ENCODE measurements at places on chromosomes 7 and 10.

GRCh38 chr7:767580-767940 is 40.5 kb upstream of the PRKAR1B start:
- no peak for DNase-seq

GRCh38 chr7:148697256-148698006 is 1.3 kb upstream of the CUL1 start:
- DNase-seq: no peak

DNA sequence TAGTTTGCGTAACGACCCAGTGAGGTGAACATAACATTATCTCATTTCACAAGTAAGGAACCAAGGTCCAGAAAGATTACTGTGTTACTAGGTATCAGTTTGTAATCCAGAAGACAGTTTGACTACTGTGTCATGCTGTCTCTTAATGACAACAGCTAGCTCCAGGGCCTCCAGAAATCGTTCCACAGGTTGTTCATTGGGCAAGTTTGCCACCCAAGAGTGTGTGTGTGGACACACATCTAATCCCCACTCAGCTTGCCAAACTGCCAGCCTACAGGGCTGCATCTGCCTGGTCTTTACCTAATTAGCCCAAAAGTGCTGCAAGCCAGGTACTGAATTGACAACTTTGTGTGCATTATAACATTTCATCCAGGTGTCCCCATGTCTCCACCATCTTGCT is 27.9 kb upstream of the SLC16A12 start:
- no peak for DNase-seq

- no peak for DNase-seq
Observed at GRCh38 chr7:101198476-101198875, 2.4 kb downstream of the MOGAT3 start.

DNA sequence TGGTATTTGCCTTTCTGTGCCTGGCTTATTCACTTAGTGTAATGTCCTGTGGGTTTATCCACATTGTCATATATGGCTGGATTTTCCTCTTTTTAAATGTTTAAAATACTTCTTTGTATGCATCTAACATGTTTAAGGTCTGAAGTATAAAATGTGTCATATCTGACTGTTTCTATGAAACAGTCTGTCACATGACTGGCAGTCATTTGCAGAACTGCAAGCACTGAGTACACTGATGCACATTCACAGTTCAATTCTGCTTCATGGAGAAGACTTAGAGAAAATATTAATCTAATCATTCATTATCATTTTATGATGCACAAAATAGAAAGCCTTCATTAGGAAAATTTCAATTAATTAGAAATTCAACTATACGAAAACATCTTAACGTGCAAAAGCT is 119.7 kb upstream of the PRSS58 start:
- no peak for DNase-seq

DNA sequence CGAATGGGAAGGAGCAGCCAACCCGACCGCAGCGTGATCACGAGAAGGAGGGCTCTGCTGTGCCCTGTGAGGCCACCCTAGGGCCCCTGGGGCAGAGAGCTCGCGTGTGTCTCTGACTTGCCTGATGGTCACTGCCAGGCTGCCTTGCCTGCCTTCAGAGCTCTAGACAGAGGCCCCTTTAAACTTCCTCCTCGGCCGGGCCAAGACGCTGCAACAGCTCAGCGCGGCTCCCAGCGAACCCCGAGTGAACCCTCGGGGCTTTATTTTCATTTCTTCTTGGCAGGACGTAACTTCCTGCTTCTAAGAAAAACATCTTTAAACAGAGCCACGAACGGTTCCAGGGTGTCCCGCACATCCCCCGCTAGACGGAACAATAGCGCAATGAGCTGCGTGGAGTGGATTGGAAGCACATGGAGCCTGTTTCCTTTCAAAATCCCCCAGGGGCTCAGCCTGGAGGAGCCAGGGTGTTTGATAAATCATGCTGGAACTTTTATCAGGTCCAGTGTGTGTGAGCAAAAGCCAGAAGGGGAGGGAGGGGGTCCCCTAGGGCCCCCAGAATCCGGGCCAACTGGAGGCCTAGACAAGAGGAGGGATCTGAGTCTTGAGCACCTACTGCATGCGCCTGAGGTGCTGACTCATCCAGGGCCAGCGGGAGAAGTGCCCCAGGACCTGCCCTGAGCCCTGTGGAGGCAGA is 134.1 kb upstream of the GDF10 start:
- no peak for DNase-seq

DNA sequence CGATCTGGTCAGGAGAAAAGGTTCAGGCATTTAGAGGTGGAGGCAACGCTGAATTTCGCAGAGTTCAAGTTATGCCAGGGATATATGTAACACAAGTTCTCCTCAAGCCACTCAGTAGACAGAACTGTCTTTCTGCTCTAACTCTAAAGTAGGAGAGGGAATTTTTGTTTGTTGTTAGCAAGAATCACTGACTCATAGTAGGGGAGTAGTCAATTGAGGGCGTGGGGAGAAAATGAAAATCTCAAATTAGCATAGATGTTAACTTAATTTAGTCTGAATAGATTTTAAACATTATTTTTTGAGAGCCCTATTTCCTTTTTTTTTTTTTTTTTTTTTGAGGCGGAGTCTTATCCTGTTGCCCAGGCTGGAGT is 34.6 kb downstream of the PSMC2 start:
- DNase-seq: no peak

- no peak for DNase-seq
Observed at GRCh38 chr7:93920496-93921182, 896 bp upstream of the GNG11 start.

- DNase-seq: no peak
Observed at GRCh38 chr10:23345861-23346260, 1.3 kb upstream of the C10orf67 start.

DNA sequence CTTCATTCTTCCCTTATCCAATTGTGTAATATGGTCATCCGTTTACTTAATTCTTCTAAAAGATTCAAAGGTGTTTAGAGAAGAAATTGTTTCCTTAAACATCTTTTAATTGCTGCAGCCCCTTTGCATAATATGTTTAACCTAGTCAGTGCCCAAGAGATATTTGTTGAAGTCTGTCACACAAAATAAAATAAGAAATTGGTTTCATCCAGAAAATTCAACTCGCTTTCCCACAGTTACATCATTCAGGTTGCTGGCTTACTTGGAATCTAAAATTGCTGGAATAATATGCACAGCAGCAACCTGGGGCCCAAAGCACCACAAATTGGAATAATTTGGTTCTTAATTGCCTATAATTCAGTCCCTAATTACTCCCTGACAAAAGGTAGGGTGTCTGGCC is 155.1 kb upstream of the ETV1 start:
- no peak for DNase-seq

GRCh38 chr10:113049881-113050280 is 99.8 kb downstream of the TCF7L2 start:
- no peak for DNase-seq

DNA sequence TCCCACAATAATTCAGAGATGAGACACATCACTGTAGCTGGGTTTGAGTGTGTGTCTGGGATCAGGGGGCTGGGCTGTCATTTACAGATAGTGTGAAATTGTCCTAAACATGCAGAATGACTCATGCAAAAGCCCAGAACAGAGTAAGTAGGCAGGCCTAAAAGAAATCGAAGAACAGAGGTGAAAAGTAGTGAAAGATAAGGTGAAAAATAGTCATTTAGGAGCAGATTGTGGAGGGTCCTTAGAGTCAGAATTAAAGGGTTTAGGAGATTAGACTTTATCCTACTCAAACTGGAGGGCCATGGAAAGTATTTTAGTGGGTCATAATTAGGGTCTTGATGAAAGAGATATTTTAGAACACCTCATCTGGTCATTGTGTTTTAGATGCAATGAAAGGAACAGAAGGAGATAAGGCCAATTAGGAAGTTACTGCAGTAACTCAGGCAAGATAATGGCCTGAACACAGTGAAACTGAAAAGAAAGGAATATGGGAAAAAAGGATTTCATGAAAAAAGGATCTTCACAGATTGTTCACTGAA is 58.3 kb upstream of the NEBL start:
- DNase-seq: no peak

DNA sequence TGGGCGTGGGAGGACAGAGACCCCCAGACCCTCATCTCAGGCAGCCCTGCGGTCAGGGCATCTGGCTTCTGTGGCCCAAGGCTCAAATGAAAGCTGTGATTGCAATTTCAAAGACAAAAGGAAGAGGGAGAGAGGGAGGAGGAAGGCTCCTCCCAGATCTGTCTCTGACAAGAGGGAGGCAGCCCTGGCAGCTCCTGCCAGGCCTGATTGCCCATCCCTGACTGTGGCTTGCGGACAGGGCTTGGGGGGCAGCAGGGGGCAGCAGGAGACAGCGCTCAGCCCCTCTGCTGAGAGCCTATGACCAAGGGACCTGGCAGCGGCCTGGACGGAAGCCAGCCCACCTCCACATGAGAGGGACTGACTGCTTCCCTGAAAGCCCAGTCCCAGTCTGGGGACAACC is 91.8 kb downstream of the PTPRN2 start:
- DNase-seq: peak; percentile 43

- peak; percentile 24 for DNase-seq
Observed at GRCh38 chr10:46228563-46229071, 58.2 kb upstream of the ANTXRL start.

DNA sequence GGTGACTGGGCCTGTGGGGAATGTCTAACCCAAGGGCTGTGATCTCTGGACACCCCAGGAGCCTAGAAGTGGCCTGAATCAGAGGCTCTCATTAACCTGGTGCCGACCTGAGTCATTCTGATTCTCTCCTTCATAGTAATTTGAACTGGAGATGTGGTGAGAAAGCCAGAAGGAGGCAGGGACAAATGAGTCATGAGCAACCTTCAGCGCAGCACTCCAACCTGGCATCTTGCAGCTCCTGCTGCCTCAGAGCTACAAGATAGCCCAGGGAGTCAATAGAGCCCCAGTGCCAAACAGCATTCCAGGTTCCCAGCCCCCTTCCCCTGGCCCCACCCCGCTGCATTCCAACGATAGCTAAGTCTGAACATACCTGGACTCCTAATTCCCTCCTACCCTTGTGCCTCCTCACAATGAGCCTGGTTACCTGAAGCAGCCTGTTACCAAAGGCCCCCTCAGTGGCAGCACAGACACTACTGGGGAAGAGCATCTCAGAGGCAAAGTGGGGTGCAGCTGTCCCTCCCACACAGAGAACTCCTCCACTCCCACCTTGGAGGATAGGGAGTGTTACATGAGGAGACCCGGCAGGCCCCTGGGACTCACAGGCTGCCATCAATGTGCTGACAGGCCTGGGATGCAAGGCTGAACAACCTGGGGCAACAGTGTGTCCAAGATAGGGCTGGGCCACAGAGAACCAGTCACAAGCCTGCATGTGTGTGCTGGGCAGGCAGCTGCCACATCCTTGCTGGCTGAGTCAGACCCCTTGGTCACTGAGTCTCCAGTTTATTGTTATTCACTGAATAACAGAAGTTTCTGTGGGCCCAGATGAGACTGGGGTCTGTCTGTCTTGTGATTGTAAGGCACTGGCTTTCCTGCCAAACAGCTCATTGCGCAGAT is 76.8 kb upstream of the LEP start:
- DNase-seq: no peak

- DNase-seq: no peak
Observed at GRCh38 chr7:77293046-77293445, 93.4 kb upstream of the FGL2 start.

DNA sequence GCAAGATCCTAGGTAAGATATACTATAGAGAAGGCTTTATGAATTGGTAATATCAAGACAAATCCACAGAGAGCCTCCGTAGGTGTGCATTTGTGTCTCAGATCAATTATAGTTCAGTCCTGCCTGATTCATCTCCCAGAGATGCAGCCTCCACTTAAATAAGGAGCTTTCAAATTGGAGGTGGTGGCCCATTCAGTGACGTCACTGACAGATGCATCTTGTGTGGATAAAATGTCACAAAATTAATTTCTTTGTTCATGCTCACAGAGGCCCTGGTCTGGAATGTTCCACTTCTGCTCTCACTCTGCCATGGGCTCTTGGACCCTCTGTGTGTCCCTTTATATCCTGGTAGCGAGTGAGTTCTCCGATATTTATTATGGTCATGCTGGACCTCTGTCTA is 157.1 kb upstream of the PRSS58 start:
- DNase-seq: no peak

- DNase-seq: no peak
Observed at GRCh38 chr7:66331883-66332282, 126.7 kb downstream of the TPST1 start.

DNA sequence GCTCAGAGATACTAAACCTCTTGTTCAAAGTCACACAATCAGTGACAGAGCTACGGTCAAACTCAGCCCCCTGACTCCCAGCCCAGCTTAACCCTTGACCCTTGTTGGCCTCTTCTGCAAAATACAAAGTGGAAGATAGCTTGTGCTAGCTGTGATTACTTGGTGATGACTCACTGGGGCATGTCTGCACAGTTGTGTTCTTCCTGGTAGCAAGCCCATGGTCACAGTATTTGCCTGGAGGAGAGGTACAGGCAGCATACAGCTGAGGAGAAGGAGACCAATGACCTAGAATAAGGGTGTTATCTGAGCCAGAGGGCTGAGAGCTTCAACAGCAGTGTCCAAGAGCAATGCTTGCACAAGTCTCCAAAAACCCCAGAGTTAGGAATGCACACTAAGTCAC is 5.7 kb upstream of the HSPA12A start:
- DNase-seq: no peak

- DNase-seq: no peak
Observed at GRCh38 chr10:79028451-79029010, 40.2 kb upstream of the ZMIZ1 start.

- no peak for DNase-seq
Observed at GRCh38 chr10:16470747-16471146, 33.9 kb downstream of the PTER start.

GRCh38 chr10:73841061-73841421 is 29.6 kb upstream of the NDST2 start:
- no peak for DNase-seq

GRCh38 chr7:131057015-131057793 is 270.5 kb upstream of the MKLN1 start:
- no peak for DNase-seq

DNA sequence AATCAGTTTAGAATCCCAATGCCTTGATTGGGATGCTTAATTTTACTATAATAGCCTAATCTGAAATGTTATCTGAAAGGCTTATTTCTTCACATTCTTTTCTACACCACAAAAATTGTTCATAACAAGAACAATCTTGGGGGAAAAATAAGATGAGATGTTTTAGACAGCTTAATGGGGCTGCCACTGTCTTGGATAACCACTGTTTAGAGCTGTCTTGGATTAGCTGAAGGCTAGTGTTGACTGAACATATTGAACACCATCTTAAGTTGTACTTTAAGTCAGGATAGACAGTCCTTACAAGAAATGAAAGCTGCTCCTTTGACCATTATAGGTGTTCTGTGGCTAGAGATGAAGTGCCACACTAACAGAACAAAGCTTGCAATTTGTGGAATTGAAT is 501.3 kb downstream of the GFRA1 start:
- DNase-seq: no peak

- DNase-seq: no peak
Observed at GRCh38 chr7:158966780-158967390, 110.5 kb downstream of the DYNC2I1 start.
